Stomach (tissue), 19 donors: ENCODE measurements at places on chromosomes 1 and 21. TPM values are rescaled to one million over a fixed set of nuclear protein-coding genes. Genes with fewer than 3 reads are reported as not detected.

The IL22RA1 gene
- total RNA-seq = 2.2 TPM

The C1orf105 gene
- not detected for total RNA-seq

The RHBG gene
- total RNA-seq = not detected

The NFIA gene
- total RNA-seq = 16.8 TPM

The CFAP141 gene
- total RNA-seq = not detected

The ITLN1 gene
- 241 TPM for total RNA-seq

The PRAMEF9 gene
- not detected for total RNA-seq

The TIPRL gene
- total RNA-seq = 18.2 TPM

The RHD gene
- not detected for total RNA-seq

The HSPG2 gene
- 186 TPM for total RNA-seq

The SEC16B gene
- 53.9 TPM for total RNA-seq

The ROR1 gene
- 14.5 TPM for total RNA-seq

The CHRM3 gene
- total RNA-seq = 5.5 TPM

GRCh38 chr1:43708002-43708410, 670 bp downstream of the ST3GAL3 start:
- DNase-seq = no peak

DNA sequence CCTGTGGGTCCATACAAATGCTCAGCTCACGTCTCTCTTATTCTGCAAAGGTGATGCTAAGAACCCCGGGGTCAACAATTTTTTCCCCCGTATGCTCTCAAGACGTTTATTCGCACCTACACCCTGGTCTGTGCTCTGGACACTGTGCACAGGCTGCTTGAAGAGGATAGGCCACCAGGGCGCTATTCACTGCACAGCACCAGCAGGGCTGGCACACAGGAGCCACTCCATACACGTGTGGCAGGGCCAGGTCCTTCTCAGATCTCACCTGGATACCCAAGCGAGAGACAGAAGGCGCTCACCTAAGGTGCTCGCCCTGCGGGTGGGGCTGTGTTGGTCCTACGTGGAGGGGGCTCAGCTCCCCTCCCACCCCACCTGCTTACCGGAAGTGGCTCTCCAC, 16.7 kb downstream of the TMEM63A start:
- no peak for DNase-seq

GRCh38 chr21:29667651-29668050, 272.1 kb downstream of the GRIK1 start:
- no peak for DNase-seq

GRCh38 chr1:1352786-1353388, 3.7 kb upstream of the DVL1 start:
- DNase-seq = no peak

DNA sequence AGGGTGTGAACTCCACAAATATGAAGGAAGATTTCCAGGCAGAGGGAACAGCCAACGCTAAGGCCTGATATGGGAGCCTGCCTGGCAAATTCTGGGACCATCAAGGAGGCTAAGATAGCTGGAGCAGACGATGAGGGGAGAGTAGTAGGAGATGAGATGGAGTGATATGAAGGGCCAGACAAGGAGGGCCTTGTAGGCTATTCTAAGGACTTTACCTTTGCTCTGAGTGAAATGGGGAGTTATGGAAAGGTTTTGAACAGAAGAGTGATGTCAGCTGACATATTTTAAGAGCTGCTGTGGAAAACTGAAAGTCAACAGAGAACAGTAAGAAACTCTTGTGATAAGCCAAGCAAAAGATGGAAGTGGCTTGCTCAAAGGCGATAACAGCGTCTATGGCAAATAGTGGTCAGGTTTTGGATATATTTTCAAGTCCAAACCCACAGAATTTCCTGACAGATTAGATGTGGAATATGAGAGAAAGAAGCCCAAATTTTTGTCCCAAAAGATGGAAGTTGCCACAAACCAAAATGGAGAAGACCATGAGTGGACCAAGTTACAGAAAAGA, 2.1 kb upstream of the TP53BP2 start:
- no peak for DNase-seq

DNA sequence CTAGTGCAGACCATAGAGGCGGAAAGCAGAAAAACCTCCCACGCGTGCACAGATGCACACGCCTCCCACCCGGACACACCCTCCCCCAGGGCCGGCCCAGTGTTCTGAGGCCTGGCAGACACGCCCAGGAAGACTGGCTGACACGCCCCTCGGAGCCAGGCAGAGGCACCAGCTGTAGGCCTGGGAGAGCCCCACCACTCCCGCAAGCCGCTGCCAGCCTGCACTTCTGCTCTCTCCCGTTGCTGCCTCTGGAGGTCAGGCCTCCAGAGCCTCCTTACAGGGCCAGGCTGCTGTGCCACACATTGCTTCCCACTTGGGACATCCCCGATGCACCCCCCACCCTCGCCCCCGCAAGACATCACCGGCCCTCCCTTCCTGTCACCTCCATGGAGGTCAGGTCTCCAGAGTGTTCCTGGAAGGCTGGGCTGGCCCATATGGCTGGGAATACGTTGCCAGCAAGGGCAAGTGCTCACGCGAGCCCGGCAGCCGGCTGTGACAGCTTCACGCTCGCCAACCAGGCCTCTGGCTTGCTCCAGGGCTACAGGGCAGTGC, 40.4 kb downstream of the CASZ1 start:
- peak; percentile 81 for DNase-seq

DNA sequence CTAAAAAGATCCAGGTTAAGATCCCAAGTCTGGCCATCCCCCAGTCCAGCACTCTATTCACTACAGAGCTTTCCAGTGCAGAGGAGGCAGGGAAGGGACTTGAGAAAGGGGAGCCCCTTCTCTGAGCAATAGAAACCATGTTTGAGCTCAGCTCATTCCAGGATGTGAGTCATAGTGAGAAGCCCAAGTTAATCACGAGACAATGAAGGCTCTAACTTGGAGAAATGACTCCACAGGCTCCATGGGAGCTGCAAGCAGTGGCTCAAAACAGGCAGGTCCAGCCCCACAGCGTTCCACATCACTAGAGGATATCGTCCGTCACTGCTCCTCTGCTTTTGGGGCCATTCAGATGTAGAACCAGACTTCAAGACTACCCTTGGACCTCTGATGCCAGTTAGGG, 59.1 kb downstream of the CAMK2N1 start:
- DNase-seq = no peak

GRCh38 chr1:111729271-111729921, 9.8 kb downstream of the INKA2 start:
- DNase-seq = no peak

DNA sequence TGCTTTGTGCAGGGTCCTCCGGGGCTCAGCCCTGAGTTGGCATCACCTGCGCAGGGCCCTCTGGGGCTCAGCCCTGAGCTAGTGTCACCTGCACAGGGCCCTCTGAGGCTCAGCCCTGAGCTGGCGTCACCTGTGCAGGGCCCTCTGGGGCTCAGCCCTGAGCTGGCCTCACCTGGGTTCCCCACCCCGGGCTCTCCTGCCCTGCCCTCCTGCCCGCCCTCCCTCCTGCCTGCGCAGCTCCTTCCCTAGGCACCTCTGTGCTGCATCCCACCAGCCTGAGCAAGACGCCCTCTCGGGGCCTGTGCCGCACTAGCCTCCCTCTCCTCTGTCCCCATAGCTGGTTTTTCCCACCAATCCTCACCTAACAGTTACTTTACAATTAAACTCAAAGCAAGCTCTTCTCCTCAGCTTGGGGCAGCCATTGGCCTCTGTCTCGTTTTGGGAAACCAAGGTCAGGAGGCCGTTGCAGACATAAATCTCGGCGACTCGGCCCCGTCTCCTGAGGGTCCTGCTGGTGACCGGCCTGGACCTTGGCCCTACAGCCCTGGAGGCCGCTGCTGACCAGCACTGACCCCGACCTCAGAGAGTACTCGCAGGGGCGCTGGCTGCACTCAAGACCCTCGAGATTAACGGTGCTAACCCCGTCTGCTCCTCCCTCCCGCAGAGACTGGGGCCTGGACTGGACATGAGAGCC, 22.7 kb downstream of the COL6A1 start:
- peak; percentile 15 for DNase-seq

- DNase-seq = no peak
Observed at GRCh38 chr1:63885899-63886298, 112.1 kb downstream of the ROR1 start.

GRCh38 chr1:115976921-115977498, 697 bp downstream of the SLC22A15 start:
- no peak for DNase-seq

DNA sequence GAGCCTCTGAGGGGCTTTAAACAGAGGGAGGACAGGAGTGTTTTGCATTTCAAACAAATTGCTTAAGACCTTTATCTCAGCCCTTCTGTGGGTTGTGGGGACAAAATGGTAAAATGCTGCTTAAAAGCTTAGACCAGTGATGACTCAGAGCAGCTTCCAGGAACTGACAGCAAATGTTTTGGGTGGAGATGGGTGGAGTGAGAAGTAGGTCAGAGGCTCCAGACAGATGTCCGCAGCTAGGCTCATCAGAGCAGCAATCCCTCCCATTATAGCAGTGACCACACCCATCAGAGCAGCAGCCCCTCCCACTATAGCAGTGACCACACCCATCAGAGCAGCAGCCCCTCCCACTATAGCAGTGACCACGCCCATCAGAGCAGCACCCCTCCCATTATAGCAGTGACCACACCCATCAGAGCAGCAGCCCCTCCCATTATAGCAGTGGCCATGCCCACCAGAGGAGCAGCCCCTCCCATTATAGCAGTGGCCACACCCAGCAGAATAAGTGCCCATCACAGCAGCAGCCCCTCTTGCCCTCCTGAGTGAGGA, 532.2 kb downstream of the MATN1 start:
- peak; percentile 41 for DNase-seq

GRCh38 chr1:227919906-227920305, 27.8 kb downstream of the WNT9A start:
- DNase-seq = no peak

DNA sequence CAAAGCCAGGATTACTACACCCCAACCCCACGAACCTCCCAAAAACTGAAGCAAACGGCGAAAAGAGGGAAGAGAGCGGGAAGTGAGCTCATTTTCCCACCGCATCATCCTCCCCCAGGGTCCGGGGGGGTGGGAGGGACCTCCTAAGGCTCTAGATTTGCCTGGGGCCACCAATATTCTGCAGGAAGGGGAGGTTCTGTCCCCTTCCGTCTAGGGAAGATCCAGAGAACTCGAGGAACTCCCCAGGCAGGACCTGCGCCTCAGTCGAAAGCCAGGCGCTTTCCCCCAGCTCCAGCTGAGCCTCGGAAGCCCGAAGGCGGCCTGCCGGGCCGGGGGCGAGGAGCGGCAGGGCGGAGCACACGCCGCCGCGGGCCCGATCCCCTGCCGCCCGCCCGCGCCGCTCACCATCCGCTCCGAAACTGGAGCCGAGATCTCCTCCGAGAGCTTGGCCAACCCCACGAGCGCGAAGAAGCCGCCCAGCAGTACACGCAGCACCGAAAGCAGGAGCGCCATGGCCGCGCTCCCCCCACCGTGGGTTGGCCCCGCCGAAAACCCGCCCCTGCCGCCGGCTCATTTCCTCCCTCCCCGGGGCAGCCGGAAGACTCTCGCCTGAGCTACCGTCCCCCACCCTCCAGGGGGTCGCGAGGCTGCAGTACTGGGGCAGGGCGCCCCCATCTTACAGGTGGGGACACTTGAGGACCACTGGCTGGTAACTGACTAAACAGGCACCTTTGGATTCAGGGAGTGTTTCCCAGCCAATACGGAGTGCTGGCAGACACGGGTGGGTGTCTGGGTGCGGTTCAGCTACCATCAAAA, at the start of gene TMEM35B:
Gene TMEM35B, minus strand, starts transcription at position 555 of the 816 bp plus-strand sequence. Its CDS starts 42 bp downstream, at position 513.
- peak; percentile 89 for DNase-seq

- no peak for DNase-seq
Observed at GRCh38 chr1:116586741-116587143, 15.9 kb upstream of the CD58 start.

GRCh38 chr1:54884768-54885167, 2.2 kb downstream of the DHCR24 start:
- no peak for DNase-seq

DNA sequence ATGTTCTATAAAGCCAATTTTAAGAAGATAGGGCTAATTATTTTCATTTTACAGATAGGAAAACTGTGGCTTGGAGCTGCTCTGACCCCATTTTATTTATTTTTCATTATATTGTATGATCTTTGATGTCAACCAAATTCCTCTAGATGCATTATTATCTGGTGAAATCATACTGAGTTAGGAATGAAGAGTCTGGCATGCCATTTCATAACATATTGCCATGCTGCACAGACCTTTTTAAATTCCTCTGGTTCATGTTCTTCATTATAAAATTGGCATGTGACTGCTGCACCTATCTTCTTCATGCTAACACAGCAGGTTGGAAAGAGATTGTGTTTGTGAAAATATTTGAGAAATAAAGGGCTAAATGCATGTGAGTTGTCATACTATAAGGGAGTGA, 12.7 kb downstream of the PRRX1 start:
- no peak for DNase-seq

- DNase-seq = no peak
Observed at GRCh38 chr1:65208563-65208973, 60.6 kb downstream of the AK4 start.

GRCh38 chr1:42146626-42147320, 6.4 kb upstream of the GUCA2B start:
- peak; percentile 93 for DNase-seq

DNA sequence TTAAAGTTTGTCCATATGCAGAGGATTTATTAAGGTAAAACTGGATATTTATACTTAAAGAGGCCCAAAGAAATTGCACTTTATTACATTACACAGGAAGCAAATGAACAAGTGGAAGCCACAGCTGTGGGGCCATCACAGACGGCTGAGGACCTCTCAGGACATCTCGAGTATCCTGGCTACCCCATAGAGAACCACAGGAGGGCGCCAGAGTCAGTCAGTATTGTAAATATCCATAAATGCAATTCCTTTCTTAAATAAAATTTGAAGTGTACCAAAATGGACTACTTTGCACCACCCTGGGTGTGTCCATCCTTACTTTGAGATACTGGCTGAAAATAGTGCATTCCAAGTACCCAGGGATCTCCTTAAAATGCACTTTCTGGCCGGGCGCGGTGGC, 257.2 kb downstream of the MRPL39 start:
- DNase-seq = peak; percentile 7

GRCh38 chr1:110555807-110556470, 37.0 kb upstream of the KCNA10 start:
- DNase-seq = peak; percentile 83

DNA sequence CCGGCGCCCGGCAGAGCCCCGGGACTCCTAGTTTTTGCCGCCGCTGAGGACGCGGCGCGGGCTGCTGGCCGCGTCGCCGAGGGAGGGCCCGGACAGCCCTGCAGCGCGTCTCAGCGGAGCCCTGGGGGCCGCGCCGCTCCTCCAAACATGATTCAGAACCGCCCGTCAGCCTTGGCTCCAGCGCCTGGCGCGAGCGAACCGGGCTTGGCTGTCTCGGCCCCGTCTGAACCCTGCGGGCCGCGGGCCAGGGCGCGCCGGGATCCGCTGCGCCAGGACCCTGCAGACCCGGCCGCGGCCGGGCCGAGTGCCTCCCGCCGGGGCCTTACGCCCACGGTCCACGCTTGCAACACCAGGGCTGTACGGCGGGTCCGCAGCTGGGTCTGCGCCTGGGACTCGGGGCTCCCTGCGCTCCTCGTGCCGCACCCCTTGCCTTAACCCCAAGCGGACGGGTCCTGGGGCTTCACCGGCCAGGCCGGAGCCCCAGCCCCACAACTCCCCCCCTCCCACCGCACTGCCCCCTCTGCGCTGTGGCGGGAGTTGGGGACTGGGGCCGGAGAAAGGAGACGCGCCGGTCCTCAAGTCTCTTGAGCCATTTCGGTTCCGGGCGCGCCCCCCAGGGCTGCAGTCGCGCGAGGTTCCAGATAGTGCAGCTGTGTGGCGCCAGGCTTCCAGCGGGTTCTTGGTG, 48.4 kb upstream of the CD34 start:
- DNase-seq = peak; percentile 68
